Keratinocyte (primary cell): ENCODE measurements at places on chromosomes 2 and 18.

- DNase-seq, result no peak
These were observed 84.7 kb upstream of the RAB27B start for GRCh38 chr18:54743605-54743995.

DNA sequence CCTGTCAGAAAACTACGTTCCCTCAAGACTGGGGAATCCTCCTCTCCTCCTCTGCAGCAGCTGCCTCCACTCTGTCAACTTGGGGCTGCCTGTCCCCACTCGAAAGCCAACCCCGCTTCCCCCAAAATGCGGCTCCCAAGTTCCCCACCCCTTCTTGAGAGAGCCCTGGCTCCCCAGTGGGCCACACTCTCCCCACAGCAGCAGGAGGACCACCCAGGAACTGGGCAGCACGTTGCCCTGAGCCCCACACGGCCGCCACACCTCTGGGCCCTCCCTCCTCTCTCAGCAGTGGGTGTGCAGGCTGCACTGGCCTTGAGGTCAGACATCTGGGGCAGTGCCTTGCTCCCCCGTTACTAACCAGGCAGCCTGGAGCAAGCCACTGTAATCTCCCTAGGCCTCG lies 9.6 kb upstream of the TEX51 start:
- DNase-seq, result no peak

- DNase-seq, result no peak
These were observed 28.3 kb downstream of the MYO7B start for GRCh38 chr2:127563458-127564428.

DNA sequence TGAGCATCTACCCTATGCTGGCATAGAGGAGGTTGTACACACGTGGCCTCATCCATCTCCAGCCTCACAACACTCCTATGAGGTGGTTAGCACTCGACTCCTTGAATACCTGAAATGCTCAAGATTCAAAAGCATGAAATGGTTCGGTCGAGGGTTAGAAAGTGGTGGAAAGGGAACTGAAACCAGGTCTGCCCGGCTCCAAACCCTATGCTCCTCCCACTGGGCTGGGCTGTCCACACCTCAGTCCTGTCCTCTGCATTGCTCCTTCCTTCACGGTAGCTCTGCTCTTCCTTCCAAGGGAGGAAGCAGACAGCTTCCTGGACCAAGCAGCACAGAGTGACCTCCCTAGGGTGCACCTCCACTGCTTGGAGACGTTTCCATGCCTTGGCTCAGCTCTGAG lies 565.2 kb upstream of the ID2 start:
- DNase-seq, result no peak

DNA sequence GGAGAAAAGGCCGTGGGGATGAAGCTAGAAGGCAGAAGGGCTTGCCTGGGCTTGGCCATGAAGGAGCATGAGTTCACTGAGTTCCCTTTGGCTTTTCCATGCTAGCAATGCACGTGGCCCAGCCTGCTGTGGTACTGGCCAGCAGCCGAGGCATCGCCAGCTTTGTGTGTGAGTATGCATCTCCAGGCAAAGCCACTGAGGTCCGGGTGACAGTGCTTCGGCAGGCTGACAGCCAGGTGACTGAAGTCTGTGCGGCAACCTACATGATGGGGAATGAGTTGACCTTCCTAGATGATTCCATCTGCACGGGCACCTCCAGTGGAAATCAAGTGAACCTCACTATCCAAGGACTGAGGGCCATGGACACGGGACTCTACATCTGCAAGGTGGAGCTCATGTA lies 2.9 kb downstream of the CTLA4 start:
- DNase-seq, result no peak

DNA sequence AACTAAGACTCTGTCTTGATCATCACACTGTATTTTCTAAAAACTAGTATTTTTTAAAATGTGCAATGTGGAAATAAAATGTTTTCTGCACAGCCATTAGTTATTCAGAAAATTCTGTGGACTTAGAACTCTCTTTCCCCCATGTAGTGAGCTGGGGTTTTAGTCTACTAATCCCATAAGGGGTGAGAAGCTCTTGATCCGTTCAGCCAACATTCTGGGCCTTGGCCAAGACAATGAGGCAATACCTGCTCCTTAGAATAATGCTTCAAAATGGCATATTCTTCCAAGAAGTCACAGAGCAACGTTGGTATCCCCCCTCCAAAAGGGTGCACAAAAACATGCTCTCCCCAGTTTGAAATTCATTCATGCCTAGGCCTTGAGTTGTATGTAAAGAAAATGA lies 4.0 kb downstream of the REEP1 start:
- no peak for DNase-seq

- no peak for DNase-seq
These were observed 270.4 kb downstream of the FIGN start for GRCh38 chr2:163465440-163465839.

DNA sequence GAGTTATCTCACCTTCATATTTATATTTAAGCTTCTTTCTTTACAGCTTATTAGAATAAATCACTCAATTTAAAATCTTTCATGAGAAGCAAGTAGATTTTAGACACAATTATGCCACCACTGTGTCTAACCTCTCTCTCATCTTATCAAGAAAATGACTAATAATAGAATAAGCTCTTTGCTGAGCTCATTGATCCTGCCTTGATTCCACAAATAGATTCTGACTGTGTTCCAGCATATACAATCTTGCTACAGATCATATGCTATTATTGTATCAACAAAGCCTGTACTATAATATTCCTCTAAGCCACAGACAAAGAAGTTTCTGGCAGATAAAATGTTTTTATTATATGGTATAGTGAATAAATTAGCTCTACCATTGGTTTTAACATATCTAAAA lies 168.7 kb upstream of the GULP1 start:
- no peak for DNase-seq
